DMS153 (cell line): ENCODE measurements at places on chromosomes 6 and 20.

DNA sequence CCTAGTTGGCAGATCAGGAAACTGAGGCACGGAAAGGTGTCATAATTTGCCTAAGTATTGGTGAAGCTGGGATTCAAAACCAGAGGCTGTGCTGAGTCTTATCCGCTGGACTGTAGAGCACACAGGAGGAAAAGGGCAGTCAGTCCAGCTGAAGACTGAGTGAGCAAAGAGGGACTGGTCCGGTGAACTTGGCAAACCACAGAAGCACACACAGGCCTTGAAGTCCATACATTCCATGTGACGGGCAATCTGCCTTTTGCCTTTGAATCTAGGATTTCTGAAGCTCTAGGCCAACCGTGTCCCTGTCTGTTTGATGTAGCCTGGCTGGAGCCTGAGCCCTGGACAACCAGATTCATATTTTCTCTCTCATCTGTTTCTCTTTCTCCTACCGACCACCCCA, 34.3 kb upstream of the EPB41L1 start:
- no peak for DNase-seq

- no peak for DNase-seq
These were observed 1.8 kb downstream of the EYA4 start for GRCh38 chr6:133242637-133243585.

GRCh38 chr20:33159713-33160112, 8.2 kb upstream of the BPIFA2 start:
- no peak for DNase-seq

DNA sequence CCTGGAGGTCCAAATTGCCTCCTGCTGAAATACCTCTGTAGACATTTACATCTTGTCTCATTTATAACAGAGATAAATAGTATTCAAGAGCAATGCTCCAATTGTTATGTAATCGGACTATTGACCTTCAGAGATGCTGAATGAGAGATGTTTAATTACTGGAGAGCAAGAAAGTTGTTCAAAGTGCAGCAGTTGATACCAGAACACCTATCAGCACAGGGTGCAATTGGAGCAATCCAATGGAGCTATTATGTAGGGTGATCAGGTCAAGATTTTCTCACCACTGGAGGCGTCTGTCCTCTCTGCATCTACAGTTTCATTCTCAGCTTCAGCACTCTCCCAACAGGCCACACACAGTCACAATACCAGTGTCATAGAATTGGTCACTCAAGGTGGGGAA, 19.5 kb upstream of the TMX4 start:
- DNase-seq: no peak

DNA sequence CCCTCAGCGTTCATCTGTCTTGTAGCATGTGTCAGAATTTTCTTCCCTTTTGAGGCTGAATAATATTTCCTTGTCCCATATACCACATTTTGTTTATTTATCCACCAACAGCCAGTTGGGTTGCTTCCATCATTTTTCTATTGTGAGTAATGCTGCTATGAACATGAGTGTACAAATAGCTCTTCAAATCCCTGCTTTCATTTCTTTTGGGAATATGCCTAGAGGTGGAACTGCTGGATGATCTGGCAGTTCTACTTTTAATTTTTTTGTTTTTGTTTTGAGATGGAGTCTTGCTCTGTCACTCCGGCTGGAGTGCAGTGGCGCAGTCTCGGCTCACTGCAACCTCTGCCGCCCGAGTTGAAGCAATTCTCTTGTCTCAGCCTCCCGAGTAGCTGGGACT, 64.7 kb downstream of the SASH1 start:
- no peak for DNase-seq

- peak; percentile 55 for DNase-seq
These were observed 39.1 kb downstream of the ILRUN start for GRCh38 chr6:34657307-34657978.

- no peak for DNase-seq
These were observed 37.1 kb upstream of the UTRN start for GRCh38 chr6:144248003-144248402.

GRCh38 chr20:6784210-6784631, 16.7 kb downstream of the BMP2 start:
- no peak for DNase-seq

- DNase-seq: no peak
These were observed 18.9 kb downstream of the C6orf132 start for GRCh38 chr6:42123379-42124103.

DNA sequence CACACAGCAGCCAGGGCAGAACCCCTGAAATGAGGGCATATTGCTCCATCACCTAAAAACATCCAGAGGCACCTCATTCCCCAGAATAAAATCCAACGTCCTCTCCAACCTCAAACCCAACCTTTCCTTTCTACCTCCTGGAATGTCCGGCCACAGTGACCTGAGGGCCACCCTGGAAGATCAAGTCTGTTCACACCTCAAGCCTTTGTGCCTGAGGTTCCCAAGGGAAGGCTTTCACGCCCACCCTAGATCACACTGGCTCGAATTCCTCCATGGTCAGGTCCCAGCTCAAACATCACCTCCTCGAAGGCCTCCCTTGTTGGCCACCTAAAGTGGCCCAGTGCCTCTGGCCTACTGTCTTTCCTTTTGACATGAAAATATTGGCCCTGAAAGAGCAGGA, 88.9 kb downstream of the ZMYND8 start:
- DNase-seq: no peak

- DNase-seq: peak; percentile 60
These were observed 7.5 kb upstream of the RBM38 start for GRCh38 chr20:57383447-57384347.

DNA sequence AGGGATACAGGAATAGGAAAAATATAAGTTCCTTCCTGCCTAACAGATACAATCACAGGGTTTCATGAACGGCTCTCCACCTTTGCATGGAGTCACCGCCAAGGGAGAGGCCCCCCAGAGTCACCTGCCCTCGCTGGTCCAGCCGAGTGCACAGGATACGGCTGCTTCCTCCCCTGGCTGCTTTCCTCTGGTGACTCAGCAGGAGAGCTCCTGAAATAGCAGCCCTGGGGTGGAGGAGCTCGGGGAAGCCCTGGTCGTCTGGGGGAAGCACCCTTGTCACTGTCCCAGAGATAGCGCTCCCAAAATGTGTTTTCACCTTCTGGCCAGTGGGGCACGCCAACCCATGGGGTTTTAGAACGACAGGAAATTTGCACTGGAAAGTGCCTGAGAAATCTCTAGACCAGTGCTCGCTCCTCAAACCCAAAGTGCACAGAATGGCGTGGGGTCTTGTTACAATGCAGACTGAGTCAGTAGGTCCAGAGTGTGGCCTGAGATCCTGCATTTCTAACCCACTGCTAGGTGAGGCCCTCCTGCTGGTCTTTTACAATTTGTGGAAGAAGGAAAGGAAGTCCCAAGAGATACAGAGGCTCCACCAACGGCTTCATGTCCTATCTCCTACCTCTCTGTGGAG, 35.9 kb upstream of the FAM50B start:
- no peak for DNase-seq

GRCh38 chr20:63541371-63541770, 4.2 kb upstream of the PTK6 start:
- no peak for DNase-seq

- no peak for DNase-seq
These were observed 204.8 kb downstream of the THBS2 start for GRCh38 chr6:169048865-169049205.

DNA sequence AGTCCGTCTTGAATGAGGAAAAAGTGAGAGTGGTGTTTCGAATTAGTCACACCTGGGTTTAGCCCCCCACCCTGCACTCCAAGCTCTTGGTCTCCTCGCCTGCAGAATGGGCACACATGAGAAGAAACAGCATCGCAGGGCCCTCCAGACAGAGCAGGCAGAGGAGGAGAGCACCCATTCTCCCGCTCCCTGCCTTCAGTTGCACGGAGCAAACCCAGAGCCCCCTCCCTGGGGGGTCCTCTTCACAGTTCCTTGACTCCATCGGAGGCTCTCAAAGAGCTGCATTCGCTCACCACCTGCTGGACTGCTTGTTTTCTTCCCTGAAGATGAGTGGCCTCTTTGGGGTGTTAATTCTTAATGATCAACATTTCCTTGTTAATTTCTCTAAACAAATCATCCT, 5.1 kb downstream of the CST7 start:
- no peak for DNase-seq

GRCh38 chr6:37103169-37104039, 66.5 kb upstream of the PIM1 start:
- DNase-seq: peak; percentile 86

DNA sequence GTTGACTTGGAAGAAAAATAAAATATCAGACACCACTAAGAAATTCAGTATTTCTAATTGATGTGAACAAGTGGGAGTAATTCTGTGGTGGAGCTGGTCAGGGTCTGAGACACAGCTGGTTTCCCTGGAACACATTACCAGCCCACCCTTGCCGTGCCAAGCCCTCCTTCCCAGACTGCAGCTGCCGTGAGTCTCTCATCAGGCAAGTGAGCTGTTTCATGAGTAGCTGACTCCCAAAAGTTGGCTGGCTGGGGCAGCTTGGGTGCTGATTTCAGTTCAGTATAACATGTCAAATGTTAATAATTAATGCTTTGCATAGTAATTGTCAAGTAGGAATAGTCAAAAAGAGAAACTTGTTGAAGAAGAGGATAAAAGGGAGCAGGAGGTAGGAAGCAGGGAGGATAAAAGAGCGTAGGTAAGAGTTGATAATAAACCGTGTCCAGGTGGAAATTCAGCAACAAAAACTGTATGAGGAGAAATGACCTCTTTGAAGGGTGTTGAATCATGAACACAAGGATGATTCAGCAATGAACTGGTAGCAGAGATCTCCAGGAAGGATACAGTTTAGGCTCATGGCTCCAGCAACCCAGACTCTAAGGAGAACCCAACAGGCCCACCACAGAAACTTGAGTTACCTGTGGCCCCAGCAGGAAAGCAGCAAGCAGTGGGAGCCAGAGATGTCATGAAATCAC, 110.9 kb upstream of the SSTR4 start:
- no peak for DNase-seq

- no peak for DNase-seq
These were observed 351.0 kb downstream of the BCKDHB start for GRCh38 chr6:80457439-80457933.

- no peak for DNase-seq
These were observed 830.9 kb upstream of the GJE1 start for GRCh38 chr6:141301779-141302178.

DNA sequence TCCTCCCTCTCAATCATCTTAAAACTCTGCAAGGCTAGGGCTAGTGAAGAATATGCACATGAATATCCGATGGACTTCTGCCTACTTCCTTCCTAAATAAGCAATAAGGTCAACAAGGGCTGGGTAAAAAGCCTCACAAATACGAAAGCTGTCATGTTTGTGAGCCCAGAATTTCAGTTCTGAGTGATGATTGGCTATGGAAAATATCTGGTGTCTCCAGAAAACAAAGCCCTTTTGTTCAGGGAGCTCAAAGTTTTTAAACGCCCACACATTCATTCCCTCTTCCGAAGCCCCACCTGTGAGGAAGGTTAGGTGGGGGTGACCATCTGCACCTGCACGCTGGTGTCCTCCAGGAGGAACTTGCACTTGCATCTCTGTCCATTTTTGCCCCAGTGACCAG, 126.9 kb upstream of the ARMC2 start:
- no peak for DNase-seq

DNA sequence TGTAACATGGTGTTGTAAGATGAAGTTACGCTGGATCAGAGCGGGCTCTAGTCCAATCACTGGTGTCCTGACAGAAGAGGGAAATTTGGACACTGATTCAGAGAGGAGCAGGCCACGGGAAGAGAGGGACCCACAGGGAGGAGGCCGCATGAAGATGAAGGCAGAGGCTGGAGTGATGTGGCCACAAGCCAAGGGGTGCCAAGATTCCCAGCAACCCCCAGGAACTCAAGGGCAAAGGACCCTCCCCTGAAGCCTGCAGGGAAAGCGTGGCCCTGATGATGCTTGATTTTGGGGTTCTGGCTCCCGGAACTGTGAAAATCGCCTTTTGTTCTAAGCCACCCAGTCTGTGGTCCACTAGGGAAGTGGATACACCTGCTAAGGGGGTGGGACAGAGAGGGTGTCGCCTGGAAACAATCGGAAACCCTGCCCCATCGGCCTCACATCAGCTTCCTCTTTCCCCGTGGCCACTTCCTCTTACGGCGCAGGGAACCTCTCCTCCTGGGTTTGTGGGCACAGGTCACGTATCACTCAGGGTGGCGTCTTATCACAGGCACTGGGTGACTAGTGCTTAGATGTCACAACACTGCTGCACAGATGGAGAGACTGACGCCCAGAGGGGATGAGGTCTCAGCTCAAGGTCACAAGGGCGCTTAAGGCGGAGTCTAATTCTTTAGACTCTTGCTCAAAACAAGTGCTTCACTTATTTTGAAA, 58.0 kb downstream of the SULF2 start:
- DNase-seq: no peak

DNA sequence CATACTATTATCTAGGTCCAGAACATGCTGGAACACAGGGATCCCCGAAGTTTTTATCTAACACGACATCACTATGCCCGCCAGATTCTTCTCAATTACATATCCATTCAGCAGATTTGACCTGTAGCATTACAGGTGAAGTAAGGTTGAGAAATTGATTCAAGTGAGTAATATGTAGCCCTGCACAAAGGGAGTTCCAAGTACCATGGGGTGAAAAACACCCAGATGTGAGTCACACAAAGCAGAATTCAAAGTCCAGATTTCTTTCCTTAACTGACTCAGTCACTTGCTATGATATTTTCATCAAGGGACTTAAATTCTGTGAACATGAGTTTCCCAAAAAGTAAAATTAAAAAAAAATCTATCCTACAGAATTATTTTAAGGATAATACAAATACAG, 655.4 kb upstream of the PTCHD4 start:
- DNase-seq: no peak

GRCh38 chr6:26195376-26195923, 108.2 kb downstream of the HFE start:
- peak; percentile 84 for DNase-seq

DNA sequence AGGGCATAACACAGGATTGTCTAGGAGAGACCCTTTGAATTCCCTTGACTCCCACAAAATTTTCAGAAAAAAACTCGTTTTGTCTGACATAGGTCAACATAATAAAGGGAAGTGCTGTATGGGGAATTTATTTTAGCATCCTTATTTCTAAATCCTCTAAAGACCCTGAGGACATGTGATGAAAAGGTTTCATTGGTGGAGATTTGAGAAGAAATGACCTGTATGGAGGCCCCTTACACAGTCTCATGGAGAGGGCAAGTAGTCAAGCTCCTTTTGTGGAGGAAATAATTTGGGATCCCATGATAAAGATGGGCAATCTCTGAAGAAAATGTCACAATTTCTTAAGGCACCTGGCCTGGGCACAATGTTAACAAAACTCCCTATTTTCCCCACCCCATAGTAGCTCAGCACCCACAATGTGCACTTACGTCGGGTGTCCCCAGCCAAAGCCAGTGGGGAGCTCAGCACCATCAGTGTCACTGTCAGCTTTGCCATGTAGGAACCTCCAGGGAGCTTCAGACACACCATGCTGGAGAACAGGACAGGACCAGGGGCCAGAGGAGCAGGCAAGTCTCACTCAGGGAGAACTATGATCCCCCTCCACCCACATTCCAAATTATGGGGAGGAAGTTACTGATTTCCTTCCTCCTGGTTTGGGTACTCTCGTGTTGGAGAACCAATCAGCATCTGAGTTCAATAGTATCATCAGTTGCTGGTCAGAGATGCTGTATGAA, at the start of gene HLA-DRB5:
HLA-DRB5 (minus strand) TSS at position 591 of the 734 bp plus-strand sequence; CDS start at position 528, 63 bp downstream.
- no peak for DNase-seq
